ENCODE measurements at places on chromosomes 7 and 10.

DNA sequence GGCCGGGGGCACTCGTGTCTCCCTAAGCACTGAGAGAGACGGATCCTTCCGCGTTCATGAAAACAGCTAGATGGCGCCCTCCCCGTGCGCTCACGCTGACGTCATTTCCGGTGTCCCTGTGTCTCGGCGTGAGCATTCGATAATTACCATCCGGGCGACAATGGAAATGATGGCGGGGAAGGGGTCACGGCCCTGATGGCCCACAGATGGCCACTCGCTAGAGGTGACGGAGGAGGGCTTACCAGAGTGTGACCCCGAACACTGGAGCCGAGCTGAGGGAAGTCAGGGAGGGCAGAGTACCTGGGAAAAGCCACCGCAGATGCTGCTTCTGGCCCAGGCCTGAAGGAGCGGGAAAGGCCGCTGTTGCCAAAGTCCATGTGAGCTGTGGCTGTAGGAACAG is 222.9 kb downstream of the TCERG1L start:
- DNase-seq, result no peak

- DNase-seq, result peak; percentile 63
These were observed 554 bp downstream of the CSGALNACT2 start for GRCh38 chr10:43138757-43139241.

DNA sequence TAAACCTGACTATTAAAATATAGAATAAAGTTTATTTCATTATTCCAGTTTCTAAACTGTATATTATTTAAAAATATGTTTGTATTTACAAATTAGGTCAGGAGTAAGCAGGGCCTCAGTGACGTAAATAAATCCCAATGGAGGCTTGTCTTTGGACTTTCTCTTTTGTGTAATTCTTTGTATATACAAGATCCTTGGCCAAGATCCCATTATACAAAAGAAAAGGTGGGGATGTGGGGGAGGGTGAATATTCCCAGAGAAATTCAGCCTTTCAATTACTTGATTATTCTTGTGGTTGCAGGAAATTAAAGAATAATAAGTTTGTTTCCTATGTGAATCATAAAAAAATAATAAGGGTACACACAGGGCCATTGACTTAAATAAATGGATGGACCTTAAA is 178.7 kb upstream of the PRPS1L1 start:
- DNase-seq, result no peak

- no peak for DNase-seq
These were observed 675.3 kb downstream of the INHBA start for GRCh38 chr7:41027428-41028115.

DNA sequence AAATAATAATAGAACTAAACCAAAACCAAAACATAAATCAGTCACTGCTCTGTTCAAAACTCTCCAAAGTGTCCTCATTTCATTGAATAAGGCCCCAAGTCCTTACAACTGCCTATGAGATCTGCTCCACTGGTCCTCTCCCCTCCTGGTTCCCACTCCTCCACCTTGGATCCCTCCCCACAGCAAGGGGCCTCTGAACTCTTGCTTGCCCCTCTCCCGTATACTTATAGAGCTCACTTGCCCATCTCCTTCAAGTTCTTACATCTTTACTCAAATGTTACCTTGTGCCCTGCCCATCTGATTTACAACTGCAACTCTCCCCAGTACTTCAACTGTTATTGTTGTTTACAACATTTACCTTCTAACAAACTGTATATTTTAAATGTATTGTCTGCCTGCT is 819 bp downstream of the POLD2 start:
- no peak for DNase-seq

GRCh38 chr10:62045765-62046521 is 144.4 kb downstream of the ARID5B start:
- DNase-seq, result no peak

DNA sequence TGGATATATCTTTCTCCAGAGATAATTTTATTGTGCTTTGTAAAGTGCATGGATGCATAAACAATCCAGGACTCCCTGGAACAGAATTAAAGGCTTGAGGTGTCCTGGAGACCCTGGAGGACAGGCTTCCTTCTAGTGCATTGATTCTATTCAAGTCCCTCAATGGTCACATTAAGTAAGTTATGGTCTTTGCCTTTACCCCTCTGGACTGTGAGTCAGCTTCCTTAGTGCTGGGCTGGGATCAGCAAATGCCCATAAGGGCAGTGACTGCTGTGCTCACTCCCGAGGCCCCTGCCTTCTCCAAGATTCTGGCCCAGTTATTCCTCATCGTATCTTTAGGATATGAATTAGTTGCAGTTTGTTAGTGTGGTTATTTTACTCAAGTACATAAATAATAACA is 178.7 kb upstream of the PRSS58 start:
- no peak for DNase-seq

- no peak for DNase-seq
These were observed 134.3 kb downstream of the CUX1 start for GRCh38 chr7:101951757-101952156.

GRCh38 chr7:30923009-30923773 is 11.5 kb downstream of the AQP1 start:
- no peak for DNase-seq

- DNase-seq, result no peak
These were observed 418.1 kb downstream of the PLXNA4 start for GRCh38 chr7:132158166-132158565.

DNA sequence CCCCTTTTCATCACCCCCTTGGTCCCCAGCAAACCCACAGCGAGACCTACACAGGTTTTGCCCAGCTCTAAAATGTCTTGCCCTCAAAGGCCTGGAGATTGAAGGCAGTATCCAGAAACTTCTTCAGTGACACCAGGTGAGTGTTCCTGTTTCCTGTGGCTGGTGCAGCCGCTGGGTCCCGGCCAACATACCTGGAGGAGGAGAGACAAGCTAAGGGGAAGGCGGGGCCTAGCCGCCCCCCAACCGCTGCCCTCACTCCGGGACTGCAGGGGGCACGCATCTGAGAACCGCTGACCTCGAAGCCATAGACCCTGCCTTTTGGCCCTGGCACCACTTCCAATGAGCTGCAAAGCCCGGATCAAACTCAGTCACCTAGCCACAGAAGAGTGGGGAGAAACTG is 27.0 kb downstream of the OGDHL start:
- no peak for DNase-seq

Measured in CD4-positive, alpha-beta T cell treated with Interleukin-15 for 1 hour (primary cell).